Fibroblast of skin of right biceps (primary cell): ENCODE measurements at places on chromosomes 5 and 9.

GRCh38 chr9:8268881-8269280 lies 469.3 kb upstream of the DMAC1 start:
- DNase-seq: peak; percentile 3

DNA sequence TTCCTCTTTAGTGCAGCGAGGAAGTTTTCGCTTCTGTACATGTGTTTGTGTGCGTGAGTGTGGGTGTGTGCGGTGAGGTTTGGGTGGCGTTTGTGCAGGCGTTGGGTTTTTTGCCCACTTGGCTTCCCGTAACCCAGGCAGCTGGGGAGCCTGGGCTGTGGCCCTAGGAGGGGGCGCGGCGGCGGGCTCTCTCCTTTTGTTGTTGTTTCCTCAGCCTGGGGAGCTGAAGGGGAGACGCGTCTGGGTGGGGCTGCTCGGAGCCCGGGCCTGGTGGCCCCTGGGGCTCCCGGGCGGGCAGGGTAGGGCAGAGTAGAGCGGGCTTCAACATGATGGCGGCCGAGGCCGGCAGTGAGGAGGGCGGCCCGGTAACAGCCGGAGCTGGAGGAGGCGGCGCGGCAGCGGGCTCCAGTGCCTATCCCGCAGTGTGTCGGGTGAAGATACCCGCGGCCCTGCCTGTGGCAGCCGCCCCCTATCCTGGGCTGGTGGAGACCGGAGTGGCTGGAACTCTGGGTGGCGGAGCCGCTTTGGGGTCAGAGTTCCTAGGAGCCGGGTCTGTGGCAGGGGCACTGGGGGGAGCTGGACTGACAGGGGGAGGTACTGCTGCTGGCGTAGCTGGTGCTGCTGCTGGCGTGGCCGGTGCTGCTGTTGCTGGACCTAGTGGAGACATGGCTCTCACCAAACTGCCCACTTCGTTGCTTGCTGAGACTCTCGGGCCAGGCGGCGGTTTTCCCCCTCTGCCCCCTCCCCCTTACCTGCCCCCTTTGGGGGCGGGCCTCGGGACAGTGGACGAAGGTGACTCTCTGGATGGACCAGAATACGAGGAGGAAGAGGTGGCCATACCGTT lies 665 bp downstream of the RASA1 start:
- DNase-seq: peak; percentile 67

DNA sequence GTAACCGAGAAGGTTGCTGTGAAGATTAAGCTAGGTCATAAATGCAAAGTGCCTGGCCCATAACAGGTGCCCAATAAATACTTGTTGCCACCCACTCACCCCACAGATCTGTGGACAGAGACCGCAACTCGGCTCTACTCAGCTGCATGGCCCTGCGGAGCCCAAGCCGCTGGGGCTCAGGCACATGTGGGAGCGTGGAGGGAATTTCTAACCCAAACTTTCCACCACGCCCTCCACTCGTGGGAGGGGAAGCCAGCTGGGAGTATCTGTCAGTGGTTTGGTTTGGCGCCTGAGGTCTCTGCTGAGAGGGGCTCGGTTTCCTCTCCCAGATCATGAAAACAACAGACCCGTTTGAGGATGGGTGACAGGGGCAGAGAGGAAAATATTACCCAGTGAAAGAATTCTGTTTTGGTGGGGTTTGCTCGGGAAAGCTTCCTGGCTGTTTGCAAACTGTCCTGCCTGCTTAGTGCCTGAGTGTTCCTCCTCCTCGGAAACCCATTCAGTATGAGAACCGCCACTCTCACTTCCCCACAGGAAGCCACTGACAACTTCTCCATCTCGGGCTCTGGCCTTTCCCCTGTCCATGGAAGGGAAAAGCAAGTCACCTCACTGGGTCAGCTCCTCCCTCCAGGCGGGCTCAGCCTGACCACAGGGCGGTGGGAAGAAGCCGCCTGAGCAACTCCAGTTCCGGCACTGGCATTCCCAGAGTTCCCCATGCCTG lies 60.1 kb downstream of the RGS3 start:
- no peak for DNase-seq

DNA sequence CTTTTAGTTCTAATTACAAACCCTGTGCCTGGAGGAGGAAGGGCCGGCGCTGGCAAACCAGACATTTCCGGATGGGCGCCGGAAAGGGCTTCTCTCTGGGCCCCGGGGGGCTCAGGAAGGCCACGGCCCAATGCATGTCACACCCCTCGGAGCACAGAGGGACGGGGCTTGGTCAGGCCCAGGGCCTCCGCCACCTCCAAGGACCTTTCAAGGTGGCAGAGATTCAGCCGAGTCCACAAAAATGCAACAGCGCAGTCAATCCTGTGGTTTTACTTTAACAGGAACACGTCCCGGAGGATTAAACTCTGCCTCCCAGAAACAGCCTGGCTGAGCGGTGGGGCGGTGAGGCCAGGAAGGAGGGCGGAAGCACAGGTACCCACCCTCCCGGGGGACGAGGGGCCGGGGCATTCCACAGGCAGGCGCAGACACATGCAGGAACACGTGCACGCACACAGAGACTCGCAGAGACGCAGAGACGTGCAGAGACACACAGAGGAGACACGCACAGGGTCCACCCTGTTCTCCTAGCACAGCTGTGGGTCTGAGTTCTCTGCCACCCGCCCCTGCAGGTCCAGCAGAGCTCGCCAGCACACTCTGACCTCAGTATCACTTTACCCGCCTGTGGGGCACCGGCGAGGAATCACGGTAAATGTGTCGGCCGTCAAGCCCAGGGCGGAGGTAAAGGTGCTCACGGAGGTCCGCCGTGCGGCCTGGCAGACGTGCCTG lies 23.0 kb downstream of the SLC9A3 start:
- DNase-seq: no peak

GRCh38 chr5:145960848-145961600 lies 24.6 kb downstream of the SH3RF2 start:
- DNase-seq: peak; percentile 54

DNA sequence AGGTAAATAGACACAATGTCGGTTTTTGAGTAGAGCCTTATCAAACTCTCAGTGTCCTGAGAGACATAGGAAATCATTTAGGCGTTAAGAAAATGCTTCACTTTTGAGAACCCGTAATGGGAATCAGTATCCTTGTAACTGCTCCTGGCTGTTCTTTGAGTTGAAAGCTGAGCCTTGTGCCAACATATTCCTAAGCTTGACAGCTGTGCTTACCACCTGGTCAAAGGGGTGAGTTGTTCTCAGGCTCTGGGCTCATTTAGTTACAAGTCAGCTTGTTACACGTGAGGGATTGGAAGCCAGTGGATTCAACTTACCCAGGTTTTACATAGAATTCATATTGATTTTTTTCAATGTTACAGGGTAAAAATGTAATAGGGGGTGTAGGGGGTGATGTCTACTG lies 145.9 kb downstream of the GABRB2 start:
- DNase-seq: no peak

DNA sequence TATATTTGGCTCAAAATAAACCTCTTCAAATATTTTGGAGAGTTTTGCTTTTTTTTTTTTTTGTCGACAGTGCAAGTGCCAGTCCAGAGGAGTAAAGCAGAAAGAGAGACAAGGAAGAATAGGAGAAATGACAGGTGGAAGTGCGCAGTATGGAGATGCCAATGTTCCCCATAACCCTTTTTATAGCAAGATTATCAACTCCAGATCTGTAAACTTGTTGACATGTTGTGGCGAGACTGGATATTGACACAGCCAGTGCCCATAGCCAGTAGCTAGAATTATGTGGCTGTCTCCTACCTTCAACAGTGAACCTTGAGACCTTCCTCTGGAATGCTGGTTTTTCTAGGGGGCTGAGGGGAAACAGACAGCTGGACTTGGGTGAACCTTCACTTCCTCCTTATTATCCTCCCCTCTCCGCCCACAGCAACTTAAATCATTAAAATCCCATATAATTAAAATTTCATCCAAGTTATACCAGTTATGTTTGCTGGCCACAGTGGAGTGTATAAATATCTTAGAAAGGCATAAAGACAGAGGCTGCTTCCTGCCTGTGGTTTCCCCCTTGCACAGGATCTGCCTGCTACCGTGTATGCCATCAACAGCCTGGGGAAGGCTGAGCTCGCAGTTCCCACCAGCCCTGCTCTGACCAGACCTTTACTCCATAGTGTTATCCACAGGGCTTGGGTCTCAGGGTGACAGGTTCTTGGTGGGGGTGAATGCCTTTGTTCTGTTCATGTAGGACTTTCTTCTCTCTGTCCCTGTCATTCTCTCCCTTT lies 112.3 kb upstream of the ANKH start:
- DNase-seq: no peak
